ENCODE measurements at places on chromosomes 16 and 17.

GRCh38 chr17:82302568-82302963 is 14.8 kb downstream of the CD7 start:
- DNase-seq: no peak

DNA sequence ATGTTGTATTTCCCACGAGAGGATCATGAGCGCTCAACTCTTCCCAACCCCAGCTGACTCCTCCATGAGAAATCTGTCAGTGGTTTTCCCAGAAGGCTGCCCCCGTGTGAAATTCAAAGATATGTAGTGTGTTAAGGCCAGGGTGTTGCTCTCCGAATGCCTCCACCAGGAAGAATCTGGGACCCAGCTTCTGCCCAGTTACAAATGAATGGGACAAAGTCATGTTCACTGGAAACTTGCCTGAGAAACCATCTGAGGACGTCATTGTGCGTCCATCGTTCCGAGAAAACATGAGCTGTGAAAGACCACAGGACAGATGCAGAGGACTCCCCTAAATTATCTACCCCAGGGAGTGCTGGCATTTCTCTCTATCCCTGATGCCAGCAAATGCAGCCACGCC is 86.0 kb downstream of the AIPL1 start:
- DNase-seq: no peak

- no peak for DNase-seq
These were observed 2166.6 kb downstream of the TP53TG3F start for GRCh38 chr16:35626041-35626440.

GRCh38 chr17:35743626-35744328 is 9.3 kb downstream of the GAS2L2 start:
- DNase-seq: peak; percentile 48

DNA sequence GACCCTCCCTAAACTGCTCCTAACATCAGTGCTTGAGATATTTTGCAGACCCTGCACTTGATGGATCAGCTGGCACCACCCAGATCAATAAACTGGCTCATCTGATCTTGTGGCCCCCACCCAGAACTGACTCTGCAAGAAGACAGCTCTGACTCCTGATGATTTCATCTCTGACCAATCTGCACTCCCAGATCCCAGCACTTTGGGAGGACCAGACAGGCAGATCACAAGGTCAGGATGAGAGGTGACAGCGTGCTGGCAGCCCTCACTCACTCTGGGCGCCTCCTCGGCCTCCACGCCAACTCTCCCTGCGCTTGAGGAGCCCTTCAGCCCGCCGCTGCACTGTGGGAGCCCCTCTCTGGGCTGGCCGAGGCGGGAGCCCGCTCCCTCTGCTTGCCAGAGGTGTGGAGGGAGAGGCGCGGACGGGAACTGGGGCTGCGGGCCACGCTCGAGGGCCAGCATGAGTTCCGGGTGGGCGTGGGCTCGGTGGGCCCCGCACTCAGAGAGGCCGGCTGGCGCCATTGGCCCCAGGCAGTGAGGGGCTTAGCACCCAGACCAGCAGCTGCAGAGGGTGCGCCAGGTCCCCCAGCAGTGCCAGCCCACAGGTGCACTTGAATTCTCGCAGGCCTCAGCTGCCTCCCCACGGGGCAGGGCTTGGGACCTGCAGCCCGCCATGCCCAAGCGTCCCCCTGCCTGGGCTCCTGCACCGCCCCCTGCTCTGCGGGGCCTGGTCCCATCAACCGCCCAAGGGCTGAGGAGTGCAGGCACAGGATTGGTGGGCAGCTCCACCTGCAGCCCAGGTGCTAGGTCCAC is 2.4 kb upstream of the C16orf54 start:
- DNase-seq: no peak

DNA sequence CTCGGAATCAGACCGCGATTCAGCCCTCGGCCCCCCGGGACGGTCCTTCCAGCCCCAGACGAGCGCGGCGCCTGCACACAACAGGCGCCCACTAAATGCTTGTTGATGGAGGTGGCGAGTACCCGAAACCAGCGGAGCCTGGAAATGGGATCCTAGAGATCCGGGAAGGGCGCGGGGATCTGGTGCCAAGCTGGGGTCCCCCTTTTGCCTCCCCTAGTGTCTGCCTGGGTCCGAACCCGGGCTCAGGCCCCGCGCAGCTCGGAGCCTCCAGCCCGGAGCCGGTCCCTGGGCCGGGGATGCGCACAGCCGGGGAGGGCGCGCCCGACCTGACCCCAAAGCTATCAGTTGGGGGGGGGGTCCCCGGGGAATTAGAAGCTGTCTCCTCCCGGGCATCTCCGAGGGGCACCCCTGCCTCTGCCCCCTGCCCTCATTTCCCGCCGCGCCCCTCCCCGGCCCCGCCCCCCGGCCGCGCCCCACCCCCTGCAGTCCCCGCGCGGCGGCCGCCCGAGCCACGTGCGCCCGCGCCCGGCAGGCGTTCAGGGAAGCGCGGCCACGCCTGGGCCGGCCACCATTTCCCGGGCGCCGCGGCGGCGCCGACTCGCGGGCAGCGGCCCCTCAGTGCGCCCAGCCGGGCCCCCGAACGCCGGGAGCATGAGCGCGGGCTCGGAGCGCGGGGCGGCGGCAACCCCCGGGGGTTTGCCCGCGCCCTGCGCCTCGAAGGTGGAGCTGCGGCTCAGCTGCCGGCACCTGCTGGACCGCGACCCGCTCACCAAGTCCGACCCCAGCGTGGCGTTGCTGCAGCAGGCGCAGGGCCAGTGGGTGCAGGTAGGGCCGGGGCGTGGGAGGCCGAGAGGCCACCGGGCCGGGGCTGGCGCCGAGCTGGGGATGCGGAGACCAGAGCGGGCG is at the start of gene CPNE7:
TSS of gene CPNE7 (plus strand) at position 512 of the 906 bp plus-strand sequence. CDS start at position 652, 140 bp downstream.
- DNase-seq: no peak

DNA sequence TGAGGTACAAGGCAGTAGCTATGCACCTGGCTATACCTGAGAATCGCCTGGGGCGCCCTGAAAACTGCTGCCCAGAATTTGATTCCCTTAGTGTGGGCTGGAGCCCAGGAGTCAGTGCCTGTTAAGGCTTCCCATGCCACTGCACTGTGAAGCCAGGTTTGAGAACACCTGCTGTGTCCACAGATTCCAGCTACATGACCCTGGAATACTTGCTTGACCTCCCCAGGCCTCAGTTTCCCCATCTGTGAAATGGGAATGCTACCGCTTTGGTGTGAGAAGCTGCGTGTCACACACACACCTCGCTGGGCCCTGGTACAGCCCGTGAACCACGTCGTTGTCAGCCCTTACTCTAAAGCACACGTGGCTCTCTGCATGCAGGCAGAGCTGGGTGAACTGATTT is 271.0 kb downstream of the C16orf95 start:
- no peak for DNase-seq

GRCh38 chr16:81637336-81638235 is 141.5 kb upstream of the PLCG2 start:
- DNase-seq: no peak

GRCh38 chr17:28997806-28998205 is 8.0 kb downstream of the SEZ6 start:
- DNase-seq: no peak

DNA sequence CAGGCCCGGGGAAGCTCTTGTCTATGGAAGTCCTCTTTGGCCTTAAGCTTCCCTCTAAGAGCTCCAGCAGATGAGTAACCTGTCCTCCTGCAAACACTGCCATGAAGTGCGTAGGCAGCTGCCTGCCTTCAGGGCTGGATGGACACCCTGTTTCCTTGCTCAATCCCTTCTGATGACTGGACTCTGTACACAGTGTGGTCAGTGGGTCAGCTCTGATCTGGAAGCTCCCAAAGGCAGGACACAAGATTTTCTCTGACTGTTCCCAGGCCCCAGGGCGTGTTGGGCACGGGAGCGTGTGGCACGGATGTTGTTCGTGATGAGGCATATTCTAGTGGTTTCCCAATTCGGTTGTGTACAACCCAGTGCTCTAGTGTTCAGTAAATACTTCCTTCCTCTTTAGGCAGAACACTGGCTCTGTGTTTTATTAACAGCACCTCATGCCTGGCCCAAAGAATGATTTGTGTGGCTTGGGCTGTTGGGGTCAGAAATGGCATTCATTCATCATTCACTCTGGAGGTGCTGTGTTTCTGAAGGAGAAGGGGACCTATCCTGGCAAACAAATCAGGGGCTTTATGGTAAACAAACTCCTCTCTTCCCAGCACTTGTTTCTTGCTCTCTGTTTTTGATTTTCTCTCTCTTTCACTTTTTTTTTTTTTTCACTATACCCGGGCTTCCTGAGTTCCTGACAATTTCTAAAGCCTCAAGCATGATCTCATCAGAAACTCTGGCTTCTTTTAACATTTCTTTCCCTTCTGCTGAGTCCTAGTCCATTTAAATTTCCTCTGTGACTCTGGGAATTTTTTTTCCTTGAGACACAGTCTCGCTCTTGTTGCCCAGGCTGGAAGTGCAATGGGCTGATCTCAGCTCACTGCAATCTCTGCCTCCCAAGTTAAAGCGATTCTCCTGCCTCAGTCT is 12.0 kb upstream of the RNF157 start:
- DNase-seq: peak; percentile 96

DNA sequence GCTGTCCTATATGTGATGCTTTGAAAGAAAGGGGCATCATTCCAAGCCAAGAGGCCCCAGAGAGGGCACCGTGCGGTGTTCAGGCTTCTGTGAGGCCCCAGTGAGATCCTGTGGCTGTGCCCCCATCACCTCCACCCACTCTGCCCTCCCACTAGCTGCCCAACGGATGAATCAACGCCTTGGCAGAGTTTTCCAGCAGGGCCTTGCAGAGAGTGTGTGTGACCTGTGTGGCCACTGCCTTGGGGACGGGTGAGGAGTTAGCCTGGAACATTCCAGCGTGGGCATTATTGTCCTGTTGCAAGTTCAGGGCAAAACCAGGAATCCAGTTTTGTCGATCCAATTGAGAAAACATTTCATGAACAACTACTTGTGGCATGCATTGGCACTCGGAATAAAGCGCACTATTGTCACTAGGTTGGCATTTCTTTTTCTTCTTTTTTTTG is 53.7 kb downstream of the SF3B3 start:
- peak; percentile 40 for DNase-seq

GRCh38 chr16:16150117-16150877 is 73.0 kb downstream of the ABCC6 start:
- peak; percentile 34 for DNase-seq

DNA sequence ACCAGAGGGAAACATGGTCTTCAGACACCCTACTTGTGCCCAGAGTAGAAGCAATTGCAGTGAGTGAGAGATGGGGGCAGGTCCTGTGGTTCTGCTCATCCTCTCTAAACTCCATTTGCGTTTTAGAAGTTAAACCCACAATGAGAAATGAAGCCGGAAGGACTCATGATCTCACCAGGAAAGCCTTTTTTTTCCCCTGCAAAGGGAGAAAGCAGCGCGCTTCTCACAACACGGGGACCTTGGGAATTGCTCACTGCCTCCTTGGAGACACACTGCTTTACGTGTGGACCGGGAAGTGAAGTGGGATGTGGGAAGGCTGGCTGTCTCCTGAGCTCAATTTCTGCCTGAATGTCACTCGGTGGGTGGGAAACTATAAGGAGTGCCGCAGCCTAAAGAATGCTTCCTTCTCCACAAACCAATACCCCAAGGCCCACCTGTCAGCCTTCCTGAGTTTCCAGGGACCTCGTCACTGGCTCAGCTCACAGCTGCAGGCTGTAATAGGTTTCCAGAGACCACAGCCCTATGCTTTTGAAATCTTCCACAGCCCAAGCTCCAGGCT is 365.4 kb downstream of the XYLT1 start:
- DNase-seq: no peak

- DNase-seq: peak; percentile 93
These were observed 765 bp downstream of the COL1A1 start for GRCh38 chr17:50200457-50201275.

- DNase-seq: no peak
These were observed 27.2 kb downstream of the MAP2K4 start for GRCh38 chr17:12047681-12048376.

All from fibroblast of villous mesenchyme (primary cell).